Aorta (tissue), 5 donors: ENCODE measurements at places on chromosomes 5 and 9. TPM values are rescaled to one million over a fixed set of nuclear protein-coding genes. Genes with fewer than 3 reads are reported as not detected.

The SERF1A gene
- total RNA-seq: 5.0 TPM

DNA sequence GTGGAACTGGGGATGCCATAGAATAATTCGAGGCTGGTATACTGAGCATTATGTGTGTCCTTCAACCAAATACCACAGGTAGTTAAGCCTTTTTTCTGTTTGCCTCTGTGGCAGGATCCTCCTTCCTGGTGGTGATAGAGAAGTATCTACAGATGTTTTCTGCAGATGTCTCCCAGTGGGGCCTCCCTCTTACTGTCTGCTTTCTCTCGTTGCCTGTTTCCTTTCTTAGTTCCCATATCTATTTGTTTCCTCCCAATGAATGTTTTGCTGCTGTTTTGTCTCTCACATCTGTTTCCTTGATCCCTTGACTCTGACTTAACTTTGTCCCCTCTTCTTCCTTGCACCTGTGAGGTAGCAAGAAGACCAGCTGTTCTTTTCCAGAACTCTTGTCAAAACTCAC, 130.9 kb upstream of the NUDT12 start:
- H3K4me3 ChIP-seq: no peak overlapping the region
- no peak overlapping the region for H3K27ac ChIP-seq
- no peaks in the 10 kb centered on the region for H3K36me3 ChIP-seq
- peaks cover 2% of the 10 kb centered on the region for H3K4me1 ChIP-seq

DNA sequence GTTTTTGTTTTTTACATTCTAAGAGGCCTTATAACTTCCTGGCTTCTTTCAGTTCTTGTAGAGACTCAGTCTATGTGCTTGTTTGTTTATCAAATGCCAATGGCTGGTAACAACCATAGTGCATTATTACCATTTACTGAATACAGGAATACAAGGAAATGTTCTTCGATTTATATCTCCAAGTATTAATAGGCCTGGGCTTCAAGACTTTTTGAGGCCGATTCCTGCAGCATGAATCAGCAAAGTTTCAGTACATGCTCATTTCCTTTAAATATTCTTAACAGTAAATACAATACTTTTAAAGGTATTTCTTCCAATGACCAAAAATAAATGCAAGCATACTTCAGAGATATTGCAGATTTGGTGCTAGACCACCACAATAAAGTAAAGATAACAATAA, 535.3 kb downstream of the EFNA5 start:
- no peak overlapping the region for H3K27ac ChIP-seq
- no peaks in the 10 kb centered on the region for H3K27me3 ChIP-seq
- DNase-seq: no peak
- no peaks in the 10 kb centered on the region for H3K36me3 ChIP-seq

- H3K36me3 ChIP-seq: no peaks in the 10 kb centered on the region
- no peak for DNase-seq
- H3K4me3 ChIP-seq: no peak overlapping the region
- no peaks in the 10 kb centered on the region for H3K27me3 ChIP-seq
- no peaks in the 10 kb centered on the region for H3K4me1 ChIP-seq
Measured at GRCh38 chr5:109312695-109313094, 97.1 kb downstream of the PJA2 start.

The ARHGEF28 gene
- 27.8 TPM for total RNA-seq

DNA sequence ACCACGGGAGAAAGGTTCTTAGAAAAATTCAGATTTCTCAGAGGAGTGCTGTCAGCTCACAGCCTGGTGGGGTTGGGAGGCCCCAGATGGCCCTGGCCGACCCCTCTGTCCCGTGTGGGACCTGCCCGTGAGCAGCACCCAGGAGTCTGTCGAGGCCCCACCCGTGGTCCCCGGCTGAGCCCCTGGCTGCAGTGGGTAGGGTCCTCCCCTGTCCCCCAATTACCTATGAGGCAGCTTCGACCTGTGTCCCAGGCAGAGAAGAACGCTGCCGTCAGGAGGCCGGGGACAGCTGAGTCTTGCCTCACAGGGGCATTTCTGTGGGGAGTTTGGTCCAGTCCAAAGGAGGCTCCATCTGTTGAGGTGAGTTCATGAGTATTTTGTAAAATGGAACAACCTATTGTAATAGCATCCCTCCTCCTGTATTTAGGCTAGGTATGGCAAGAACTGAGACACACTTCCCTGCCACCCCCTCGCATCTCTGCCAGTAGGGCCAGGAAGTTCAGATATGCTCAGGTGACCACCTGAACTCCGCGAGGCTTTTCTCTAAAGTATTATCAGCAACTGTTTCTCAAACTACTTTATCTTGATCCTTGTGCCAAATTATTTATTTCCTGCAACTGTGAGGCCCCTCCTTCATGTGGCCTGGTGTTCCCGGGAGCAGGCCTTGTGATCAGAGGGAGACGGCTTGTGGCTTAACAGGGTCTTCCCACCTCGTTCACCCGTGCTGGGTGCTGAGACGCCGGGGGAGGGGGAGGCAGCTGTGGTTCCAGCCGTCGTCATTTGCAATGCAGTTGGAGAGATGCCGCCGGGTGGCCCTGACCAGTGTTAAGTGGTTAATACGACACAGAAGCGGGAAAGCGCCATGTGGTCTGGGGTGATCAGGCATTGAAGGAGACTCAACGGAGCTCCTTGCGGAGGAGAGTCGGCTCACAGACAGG, 1.7 kb downstream of the AHRR start:
- H3K27me3 ChIP-seq: no peaks in the 10 kb centered on the region
- H3K4me3 ChIP-seq: no peak overlapping the region
- H3K4me1 ChIP-seq: no peaks in the 10 kb centered on the region
- H3K27ac ChIP-seq: no peak overlapping the region
- DNase-seq: no peak

DNA sequence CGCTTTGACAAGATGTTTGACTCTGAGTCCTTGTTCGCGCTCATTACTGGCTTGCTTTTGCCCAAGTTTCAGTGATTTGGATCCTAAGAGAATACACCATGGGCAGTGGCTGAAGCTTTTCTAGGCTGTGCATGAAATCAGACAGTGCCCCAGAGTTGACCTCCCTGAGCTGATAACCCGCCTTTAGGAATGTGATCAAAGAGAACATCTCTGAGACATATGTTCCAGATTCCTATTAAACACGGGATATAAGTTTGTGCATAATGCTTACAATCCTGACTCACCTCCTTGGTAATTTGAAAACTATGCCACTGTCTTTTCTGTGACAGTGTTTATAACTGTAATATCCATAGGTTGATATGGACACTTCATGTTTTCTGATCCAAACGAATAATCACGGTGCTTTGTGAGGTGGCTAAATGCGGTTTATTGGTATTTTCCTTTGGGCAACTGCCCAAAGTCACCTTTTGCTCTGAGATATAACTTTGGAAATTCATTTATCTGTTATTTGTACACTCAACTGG, 732.9 kb downstream of the MTRR start:
- H3K27ac ChIP-seq: no peak overlapping the region
- H3K4me1 ChIP-seq: no peaks in the 10 kb centered on the region

DNA sequence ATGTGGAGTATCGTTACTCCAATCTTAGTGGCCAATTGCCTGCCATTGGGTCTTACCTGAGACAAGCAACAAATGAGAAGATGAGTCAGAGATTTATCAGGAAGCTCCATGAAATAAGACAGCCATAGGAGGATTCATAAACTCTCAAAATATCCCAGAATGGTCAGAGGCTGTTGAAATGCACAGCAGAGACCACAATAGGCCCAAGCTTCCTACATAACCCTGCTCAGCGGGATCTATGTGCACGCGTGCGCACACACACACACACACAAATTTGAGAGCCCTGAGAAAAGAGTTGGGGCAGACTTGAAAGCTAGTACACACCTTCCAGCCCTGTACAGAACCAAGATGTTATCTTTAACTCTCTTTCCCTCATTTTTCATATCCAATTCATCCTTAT, 9.8 kb downstream of the UIMC1 start:
- peaks cover 2% of the 10 kb centered on the region for H3K4me1 ChIP-seq
- no peak overlapping the region for H3K4me3 ChIP-seq
- no peak overlapping the region for H3K27ac ChIP-seq
- no peaks in the 10 kb centered on the region for H3K36me3 ChIP-seq
- H3K27me3 ChIP-seq: no peaks in the 10 kb centered on the region
- DNase-seq: no peak

- DNase-seq: peak; percentile 64
- no peak overlapping the region for H3K27ac ChIP-seq
- H3K27me3 ChIP-seq: no peaks in the 10 kb centered on the region
- H3K36me3 ChIP-seq: no peaks in the 10 kb centered on the region
Measured at GRCh38 chr9:88173378-88173999, 35.2 kb upstream of the SPATA31C2 start.

DNA sequence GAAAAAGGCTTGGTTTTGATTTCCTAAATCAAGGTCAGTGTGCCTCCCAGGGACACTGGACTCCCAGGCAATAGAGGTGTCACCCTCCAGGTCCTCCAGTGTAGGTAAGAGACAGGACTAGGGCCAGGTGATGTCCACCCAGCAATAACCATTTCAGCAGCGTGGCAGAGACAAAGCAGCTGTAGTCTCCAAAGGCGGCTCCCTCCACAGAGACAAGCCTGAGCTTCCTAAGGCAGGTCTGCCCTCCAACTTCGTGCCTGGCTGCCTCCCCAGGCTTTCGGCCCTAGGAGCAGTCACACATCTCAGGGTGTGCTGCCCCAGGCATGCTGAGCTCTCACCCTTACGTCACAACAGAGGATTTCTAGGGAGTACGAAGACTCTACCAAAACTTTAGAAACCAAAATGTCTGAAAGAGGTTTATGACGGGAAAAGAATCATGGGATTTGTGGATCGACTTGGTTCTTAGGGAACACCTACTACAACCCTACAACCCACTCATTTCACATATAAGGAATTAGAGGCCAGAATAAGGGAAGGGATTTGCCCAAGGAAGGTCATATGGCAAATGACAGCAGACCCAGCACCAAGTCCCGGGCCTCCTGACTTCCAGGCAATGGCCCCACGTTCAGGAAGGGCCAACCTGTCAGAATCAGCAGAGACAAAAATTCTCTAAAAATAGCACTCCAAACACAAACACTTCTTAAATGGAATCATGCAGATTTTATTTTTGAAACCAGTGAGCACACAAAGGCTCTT, 105.5 kb downstream of the KLHL3 start:
- peak overlapping the region; percentile 86 for H3K27ac ChIP-seq
- H3K4me1 ChIP-seq: peaks cover 2% of the 10 kb centered on the region
- H3K4me3 ChIP-seq: no peak overlapping the region
- H3K36me3 ChIP-seq: no peaks in the 10 kb centered on the region
- DNase-seq: no peak
- no peaks in the 10 kb centered on the region for H3K27me3 ChIP-seq

- H3K27ac ChIP-seq: peak overlapping the region; percentile 69
- no peak overlapping the region for H3K4me3 ChIP-seq
- no peaks in the 10 kb centered on the region for H3K36me3 ChIP-seq
- DNase-seq: no peak
- no peaks in the 10 kb centered on the region for H3K27me3 ChIP-seq
- H3K4me1 ChIP-seq: peaks cover 17% of the 10 kb centered on the region
Measured at GRCh38 chr9:110095161-110095595, 112.8 kb downstream of the C9orf152 start.

GRCh38 chr9:124330011-124330697, 72.4 kb downstream of the NEK6 start:
- H3K4me1 ChIP-seq: no peaks in the 10 kb centered on the region
- no peak for DNase-seq
- H3K27ac ChIP-seq: no peak overlapping the region
- no peaks in the 10 kb centered on the region for H3K27me3 ChIP-seq
- H3K4me3 ChIP-seq: no peak overlapping the region

GRCh38 chr5:37370550-37370863, 399 bp downstream of the NUP155 start:
- H3K4me3 ChIP-seq: peak overlapping the region; percentile 83
- H3K36me3 ChIP-seq: no peaks in the 10 kb centered on the region
- no peak for DNase-seq
- no peaks in the 10 kb centered on the region for H3K27me3 ChIP-seq
